ENCODE measurements at places on chromosomes 6 and 20.

DNA sequence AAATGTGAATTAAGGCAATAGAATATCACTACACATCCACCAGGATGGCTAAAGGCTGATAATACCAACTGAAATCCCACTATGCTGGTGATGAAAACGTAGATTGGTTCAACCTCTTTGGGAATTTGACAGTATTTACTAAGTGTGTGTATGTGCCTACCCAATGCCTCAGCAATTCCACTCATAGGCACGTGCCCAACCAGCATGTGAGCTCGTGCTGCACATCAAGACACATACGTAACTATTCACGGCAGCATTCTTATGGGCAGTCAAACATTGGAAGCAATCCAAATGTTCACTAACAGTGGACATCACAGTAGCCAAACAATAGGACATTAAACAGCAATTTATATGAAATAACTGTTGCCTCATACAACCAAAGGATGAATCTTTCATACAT is 15.7 kb upstream of the AFDN start:
- no peak for DNase-seq

DNA sequence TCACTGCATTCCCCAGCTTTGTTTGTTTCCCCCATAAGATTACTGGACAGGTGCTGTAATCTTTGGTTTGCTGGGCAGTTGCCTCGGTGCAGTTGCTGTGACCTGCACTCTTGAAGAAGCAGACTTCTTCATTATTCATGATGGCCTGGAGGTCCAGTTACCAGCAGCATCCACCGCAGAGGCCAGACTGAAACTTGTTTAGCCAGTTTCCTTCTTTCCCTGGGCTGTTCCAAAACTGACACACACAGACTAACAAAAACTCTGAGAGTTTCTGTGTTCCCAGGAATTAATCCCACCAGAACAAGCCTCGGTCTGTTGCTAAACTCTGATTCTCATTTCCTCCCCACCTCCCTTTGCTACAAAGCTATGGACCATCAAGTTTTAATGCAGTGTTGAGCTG is 144.1 kb downstream of the QRSL1 start:
- DNase-seq, result no peak

GRCh38 chr6:70764706-70765105 is 97.0 kb downstream of the SMAP1 start:
- no peak for DNase-seq

GRCh38 chr6:11201772-11202512 is 30.5 kb downstream of the NEDD9 start:
- no peak for DNase-seq

DNA sequence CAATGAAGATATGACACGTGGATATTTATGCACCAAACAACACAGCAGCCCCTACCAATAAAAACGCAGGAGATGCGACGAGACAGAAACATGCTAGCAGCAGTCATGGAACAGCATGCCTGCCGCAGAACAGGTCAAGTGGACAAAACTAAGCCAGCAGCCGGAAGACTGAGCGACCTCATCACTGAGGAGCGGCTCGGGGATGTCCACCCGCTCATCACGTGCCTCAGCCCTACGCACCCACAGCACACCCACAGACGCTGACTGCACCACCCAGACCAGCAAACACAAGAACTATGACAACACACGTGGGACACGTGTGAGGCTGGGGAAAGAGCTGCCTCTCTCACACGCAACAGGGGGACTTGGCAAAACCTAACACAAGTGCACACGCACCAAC is 81.7 kb downstream of the TAF4 start:
- DNase-seq, result no peak

GRCh38 chr6:107491760-107492660 is 2.1 kb downstream of the SOBP start:
- DNase-seq, result no peak

DNA sequence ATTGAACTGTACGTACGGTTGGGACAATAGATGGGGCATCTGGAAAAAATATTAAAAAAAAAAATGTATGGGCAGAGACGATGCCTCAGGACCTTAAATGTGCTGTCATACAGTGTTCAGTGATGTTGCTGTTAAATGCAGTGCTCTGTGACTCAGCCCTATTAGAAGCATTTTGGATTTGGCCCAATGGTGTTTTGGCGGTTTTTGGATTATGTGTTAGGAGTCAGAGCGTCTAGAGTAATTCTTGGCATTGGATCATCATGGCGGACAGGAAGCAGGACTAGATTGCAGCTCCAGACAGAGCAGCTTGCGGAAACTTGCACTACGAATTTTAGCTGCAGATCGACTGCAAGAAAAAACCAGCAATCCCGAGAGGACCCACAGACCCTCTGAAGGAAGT is 280.0 kb downstream of the SOX4 start:
- no peak for DNase-seq

GRCh38 chr20:40173872-40174271 is 515.2 kb downstream of the MAFB start:
- DNase-seq, result no peak

- peak; percentile 26 for DNase-seq
Measured at GRCh38 chr6:1400126-1400850, 10.9 kb downstream of the FOXF2 start.

DNA sequence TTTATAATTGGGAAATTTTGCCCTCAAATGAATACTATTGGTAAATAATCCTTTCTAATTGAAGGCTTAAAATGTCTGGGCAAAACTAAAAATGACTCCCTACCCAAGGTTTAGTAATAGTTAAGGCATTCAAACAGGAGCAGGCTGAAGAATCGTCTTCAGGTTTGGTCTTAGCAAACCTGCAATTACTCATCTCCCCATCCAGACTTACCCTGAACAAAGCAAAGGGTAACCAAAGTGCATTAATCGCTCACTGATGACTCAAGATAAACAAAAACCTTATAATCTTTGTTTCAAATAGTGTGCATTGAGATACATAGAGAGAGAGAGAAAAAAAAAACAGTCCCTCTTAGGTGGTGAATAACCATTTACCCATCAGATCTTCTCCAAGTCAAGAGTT is 225.5 kb downstream of the BMP2 start:
- no peak for DNase-seq

- peak; percentile 21 for DNase-seq
Measured at GRCh38 chr6:121851056-121851455, 415.6 kb downstream of the GJA1 start.

- DNase-seq, result peak; percentile 49
Measured at GRCh38 chr6:88165087-88165843, 882 bp downstream of the CNR1 start.

- no peak for DNase-seq
Measured at GRCh38 chr6:137901454-137901853, 34.4 kb downstream of the TNFAIP3 start.

DNA sequence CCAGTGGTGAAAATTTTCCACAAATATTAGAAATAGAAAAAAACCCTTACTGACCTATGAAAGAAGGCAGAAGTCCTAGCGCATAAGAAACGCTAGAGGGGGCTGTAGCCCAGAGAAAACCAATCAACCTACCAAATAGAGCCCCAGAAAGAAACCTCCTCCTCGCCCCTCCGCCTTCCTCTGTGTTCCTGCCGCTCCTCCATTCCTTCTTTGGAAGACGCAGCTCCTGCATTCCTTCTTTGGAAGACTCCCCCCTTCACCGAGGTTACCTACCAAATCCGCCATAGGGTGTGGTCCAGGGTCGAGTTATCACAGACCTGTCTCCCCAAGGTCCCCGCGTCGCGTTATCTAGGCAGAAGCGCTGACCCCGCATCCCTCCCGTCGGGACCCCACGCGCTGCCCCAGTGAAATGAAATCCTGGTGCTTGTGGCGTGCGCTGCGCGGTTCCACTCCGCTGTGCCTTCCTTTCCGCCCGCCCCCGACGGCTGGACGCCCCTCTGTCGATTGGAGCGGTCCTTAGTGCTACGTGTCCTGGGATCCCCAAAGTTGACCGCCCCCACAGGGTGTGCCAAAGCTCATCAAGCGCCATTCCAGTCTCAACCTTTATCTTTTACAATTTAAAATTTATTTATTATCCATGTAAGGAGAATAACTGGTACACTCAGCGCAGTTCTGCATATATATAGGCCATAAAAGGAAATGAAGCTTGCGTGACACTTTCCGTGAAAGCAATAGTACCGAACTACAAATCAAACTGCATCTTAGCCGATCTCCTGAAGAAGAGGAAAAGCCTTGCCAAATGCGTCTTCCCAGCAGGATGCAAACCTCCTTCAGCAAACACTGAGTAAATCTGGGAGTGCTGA is 13.0 kb downstream of the RPP21 start:
- peak; percentile 94 for DNase-seq

DNA sequence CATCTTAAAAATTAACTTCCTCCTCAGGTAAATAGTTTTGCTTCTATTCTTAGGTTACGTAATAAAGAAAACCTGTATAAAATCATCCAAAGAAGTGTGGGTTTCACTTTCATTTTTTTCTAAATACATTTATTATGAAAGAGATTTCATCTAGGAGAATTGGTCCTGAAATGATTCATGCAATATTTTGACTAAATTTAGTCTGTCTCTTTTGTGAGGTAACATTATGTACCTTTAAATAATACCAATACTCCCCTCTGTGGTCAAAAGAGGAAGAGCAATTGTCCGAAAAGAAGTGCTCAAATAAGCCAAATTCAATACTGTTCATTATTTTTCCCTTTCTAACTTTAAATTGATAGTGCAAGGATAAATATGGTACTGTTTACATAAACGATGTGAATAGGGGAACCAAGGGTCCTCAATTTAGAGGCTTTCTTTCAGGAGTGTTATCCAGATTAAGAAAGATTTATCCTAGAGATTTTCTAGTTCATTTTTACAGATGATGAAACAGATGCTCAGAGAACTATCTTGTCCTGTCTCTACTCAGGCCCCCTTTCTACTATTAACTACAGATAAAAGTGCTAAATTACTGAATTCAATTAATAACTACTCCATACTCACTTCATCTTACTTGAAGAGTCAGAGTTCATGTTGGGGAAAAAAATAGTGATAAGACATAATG is 26.2 kb downstream of the CYP39A1 start:
- DNase-seq, result peak; percentile 57

GRCh38 chr6:114049367-114049966 is 78.5 kb upstream of the HDAC2 start:
- DNase-seq, result no peak

DNA sequence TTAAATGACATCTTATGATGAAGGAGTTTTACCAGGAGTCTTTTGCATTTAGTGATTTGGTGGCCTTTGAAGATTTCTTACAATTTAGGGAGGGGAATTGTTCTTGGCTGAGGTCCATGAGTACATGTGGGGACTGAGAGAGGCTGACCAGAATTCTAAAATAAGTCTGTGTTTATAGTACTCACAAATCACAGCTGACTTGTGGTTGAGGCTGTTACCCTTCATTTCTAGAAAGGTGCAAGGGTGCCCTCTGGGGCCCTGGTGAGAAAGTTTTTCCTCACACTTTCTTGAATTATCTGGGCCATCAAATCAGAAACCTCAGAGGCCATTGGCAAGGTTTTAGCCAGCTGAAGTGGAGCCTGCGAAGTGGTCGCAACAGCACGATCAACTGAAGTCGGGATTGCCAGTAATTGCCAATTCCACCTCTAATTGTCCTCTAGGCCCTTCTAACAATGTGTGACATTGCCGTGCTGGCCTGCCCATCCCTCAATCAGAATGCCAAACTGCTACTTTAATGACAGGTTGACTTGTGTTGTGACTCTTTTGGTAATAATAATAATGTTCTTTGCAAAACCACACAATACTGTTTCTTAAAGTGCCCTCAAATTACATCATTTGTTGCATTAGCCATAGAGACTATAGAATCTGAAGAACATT is 221.6 kb downstream of the OGFRL1 start:
- peak; percentile 49 for DNase-seq

DNA sequence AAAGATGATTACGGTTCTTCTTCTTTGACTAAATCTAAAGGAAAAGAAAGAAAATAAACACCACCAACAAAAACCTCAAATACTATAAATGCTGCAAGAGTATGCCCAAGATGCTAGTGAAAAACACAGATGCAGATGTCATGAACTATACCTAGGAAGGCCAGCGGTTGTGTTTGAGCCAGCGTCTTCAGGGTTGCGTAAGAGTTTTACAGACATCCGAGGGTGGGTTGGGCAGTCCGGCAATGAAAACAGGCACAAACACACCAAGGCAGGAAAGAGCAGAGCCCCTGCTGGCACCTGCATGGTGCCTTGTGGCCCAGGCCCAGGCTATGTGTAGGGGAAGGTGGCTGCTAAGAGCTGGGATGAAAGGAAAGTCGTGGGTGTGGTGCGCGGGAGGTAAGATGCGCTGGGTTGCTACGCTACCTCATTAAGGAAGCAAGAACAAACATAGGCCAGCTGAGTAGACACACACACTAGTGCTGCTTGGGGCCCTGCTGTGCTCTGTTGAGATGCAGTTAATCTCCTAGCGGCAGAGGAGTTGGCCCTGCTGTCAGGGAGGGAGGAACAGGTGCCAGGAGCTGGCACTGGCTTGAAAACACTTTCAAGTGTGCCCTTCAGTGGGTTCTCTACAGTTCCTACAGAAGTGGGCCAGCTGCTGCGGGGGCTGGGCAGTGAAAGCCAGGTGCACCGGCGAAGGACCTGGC is 170.2 kb upstream of the PLN start:
- peak; percentile 16 for DNase-seq

DNA sequence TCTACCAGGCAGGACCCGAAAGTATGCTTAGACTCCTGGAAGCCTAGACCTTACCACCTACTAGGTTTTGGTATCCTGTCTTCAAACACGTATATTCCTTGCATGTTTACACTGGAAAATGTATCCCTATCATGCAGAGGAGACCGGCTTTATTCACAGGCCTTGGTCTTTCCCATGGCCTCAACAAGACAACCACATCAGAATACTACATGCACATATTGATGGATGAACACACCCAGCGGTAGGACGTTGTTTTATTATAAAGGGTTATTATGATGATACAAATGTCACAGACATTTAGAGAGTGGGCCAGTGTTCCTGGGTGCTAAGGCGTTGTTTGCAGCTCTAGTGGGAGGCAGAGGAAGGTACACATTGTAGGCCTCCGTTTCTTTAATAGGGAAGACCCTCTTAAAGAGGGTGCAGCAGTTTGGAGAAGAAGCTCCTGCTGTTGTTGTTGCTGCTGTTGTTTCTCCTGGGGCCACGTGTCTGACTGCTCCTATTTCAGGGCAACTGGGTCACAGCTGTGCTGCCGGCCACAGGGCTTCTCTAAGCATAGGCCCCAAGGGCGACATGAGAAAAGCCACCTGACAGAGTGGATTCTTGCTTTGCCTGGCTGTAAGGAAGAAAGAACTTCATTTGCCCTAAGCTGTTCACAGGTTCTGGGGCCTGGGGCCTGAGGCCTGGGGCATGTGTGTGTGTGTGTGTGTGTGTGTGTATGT is 98.3 kb upstream of the SASH1 start:
- no peak for DNase-seq

- no peak for DNase-seq
Measured at GRCh38 chr20:12982098-12982497, 26.7 kb upstream of the SPTLC3 start.

DNA sequence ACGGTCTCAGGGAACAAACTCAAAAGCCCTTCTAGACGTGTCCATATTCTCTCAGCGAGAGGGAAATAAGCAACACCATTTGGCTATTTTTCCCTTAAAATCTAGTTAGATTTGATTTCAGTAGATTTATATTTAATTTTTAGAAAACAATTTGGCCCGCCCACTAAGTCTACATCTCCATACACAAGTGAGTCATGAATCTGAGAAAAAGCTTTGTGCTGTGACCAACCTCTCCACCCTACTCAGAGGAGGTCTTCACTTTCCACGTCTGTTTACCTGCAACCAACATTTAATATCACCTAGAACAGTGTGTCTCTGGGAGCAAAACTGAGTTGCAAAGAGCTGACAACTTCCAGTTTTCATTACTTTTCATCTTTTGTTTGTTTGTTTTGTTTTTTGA is 48.6 kb downstream of the HAO1 start:
- no peak for DNase-seq

- no peak for DNase-seq
Measured at GRCh38 chr6:101883505-101883904, 490.0 kb downstream of the GRIK2 start.

All from NCI-H82 (cell line).